ENCODE measurements at places on chromosomes 2 and 18. TPM values are rescaled to one million over a fixed set of nuclear protein-coding genes. Genes with fewer than 3 reads are reported as not detected.

DNA sequence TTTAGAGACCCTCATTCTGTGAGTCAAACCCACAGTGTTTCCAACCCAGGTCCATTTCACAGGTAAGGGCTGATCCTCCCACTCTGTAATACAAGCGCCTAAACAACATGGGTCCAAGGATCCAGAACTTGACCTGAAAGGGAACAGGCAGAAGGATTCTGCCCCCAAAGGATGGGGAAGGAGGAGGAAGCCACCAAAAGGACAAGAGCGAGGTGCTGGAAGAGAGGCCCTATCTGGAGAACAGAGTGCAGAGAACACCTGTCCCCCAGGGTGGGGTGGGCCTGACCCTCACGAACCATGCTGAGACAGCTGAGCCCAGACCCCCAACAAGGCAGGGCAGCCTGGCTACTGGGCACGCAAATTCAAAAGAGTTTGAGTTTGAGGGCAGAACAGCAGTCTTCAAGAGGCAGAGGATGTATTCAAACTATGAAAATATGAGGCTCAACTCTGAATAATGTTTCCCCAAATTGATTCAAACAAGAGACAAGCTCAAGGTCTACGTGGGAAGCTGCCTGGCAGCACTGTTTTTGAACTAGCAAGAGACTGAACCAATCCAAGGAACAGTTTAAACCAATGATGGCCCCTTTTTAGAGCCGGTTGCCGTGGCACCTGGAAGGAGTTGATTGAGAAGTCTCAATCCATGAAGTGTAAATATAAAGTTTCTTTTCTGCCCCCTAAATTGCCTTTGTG, 212.7 kb downstream of the ALPK2 start:
- H3K27ac ChIP-seq, result no peak overlapping the region
- no peak for DNase-seq
- no peaks in the 10 kb centered on the region for H3K36me3 ChIP-seq
- no peaks in the 10 kb centered on the region for H3K27me3 ChIP-seq

- H3K4me1 ChIP-seq, result peaks cover 40% of the 10 kb centered on the region
- no peak overlapping the region for H3K27ac ChIP-seq
- no peaks in the 10 kb centered on the region for H3K27me3 ChIP-seq
These were observed 51.9 kb downstream of the TET3 start for GRCh38 chr2:74036450-74037195.

GRCh38 chr2:37586663-37587317, 84.7 kb downstream of the CDC42EP3 start:
- H3K27me3 ChIP-seq, result no peaks in the 10 kb centered on the region
- no peaks in the 10 kb centered on the region for H3K36me3 ChIP-seq
- no peak for DNase-seq

NUP35 gene
- polyA plus RNA-seq, result 7.8 TPM

ATAD2B gene
- 7.8 TPM for polyA plus RNA-seq

XIRP2 gene
- polyA plus RNA-seq, result 1.1 TPM

Measured in small intestine (tissue), 16 donors.